ENCODE measurements at places on chromosomes 13 and 19.

DNA sequence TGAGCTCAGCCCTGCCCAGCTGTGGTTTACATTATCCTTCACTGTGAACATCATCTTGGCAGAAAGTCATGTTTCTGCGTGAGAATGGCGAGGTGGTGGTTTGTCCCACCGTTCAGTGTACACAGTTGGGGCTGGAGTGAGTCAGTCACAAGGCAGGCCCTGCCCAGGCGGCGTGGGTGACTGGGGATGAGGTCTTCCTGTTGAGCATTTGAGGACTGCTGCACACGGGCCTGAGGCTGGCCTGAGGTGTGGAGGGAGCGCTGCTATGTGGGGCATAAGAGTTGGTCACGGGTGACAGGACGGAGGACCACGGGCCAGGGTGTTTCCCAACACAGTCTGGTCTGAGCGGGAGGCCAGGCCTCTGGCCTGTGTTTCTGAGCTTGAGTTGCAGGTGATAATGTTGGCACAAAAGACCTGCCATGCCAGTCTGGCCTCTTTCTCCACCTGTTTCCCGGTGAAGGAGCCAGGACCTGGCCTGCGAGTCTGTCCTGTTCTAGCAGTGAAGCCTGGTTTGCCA lies 13.4 kb upstream of the C19orf33 start:
- DNase-seq: no peak

DNA sequence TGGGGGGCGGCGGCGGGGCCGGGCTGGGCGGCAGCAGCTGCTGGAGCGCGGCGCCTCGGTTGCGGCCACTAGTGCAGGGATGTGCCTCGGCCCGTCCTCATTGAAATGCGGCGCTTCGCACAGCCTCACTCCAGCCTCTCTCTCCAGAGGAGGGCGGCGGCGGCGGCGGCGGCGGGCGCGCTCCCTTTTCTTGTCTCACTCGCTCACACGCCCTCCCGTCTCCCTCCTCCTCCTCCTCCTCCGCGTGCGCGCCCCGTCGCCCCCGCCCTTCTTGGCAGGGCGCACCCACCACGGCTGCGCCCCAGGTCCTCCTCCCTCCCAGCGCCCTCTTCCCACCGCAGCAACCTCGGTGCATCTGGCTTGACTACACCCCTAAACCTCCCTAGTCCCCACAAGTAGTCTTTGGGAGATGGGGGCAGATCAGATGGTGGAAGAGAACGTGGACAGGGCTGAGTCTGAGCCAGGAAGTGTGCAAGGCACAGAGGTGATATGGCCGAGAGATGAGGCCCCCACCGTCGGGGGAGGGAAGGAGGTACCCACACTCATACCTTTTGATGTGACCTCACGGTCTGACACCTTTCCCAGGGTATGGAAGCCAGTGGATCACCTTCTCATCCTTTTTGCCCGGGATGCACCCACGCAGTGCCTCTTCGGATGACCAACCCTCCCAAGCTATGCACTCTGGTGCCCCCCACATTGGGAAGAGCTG lies at the start of gene DCLK1:
TSS of gene DCLK1 (minus strand) at position 161 of the 709 bp plus-strand sequence.
- DNase-seq: peak; percentile 51

- DNase-seq: no peak
These were observed 58.1 kb upstream of the MYCBP2 start for GRCh38 chr13:77384999-77385398.

DNA sequence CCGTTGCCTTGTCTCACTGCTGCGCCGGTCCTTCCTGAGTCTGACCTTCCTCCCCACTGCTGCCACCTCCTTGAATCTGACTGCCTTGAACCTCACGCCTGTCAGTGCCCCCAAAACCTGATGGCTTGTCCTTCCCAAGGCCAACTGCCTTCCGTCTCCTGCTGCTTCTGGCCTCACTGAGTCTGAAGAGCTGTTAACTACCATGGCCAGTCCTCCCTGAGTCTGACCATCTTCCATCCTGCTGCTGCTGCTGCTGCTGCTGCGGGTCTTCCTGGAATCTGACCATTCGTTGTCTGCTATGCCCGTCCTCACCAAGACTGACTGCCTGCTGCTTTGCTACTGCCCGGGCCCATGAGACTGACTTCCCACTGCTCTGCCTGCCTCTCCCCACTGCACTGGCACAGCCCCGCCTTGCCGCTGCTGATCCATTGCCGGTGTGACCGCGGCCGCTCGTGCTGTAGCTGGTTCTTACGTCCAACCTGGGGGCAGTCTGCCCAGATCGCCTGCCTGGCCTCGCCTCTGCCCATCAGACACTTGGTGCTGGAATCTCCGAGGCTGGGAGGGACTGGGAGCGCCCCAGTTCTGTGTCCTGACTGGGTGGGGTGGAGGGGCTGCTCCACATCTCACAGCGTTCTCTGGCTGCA lies 2.9 kb upstream of the RCN3 start:
- DNase-seq: no peak

DNA sequence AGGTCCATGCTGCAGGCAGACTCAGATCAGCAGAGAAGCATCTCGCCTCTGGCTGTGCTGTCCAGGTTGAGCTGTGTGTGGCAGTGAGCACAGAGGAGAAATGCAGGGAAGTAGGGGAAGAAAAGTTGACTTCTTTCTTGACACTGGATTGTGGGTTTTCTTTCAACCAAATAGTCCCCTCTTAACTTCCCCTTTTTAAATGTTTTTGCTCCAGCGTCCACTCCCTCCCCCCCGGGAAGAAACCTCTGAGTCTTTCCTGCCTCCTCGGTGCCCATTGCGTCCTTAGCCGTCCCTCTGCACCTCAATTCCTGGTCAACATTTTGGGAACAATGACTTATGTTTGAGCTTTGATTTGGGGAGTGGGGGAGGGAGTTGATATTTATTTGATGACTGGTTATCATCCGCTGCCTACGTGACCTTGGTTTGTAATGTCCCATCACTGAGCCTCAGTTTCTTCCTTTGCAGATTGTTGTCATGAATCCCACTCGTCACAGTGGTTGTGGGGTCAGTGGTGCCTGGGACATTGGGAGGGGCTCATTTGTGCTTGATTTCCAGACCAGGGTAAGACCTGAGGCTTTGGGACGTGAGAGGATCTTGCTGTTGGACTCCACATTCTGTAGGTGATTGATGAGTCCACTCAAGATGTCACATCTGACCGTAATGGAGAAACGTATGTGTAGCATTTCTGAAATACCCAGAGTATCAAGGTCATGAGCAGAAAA lies at the start of gene LILRB2:
TSS of gene LILRB2 (minus strand) at position 104 of the 722 bp plus-strand sequence. CDS start 614 bp downstream, outside the sequence.
- no peak for DNase-seq

All from fibroblast of the conjunctiva (primary cell).